ENCODE measurements at places on chromosomes 11 and 22. TPM values are rescaled to one million over a fixed set of nuclear protein-coding genes. Genes with fewer than 3 reads are reported as not detected.

Gene OR52A1
- not detected for polyA plus RNA-seq

Gene MRPL40
- polyA plus RNA-seq: 25.4 TPM

Gene TRIM21
- 2.2 TPM for polyA plus RNA-seq

Gene NELL1
- 53.7 TPM for polyA plus RNA-seq

Gene MISFA
- polyA plus RNA-seq: not detected

Gene MPPED2
- polyA plus RNA-seq: 3.4 TPM

Gene NDUFS3
- polyA plus RNA-seq: 158 TPM

Gene MS4A12
- polyA plus RNA-seq: not detected

Gene MMP27
- polyA plus RNA-seq: not detected

Gene C11orf16
- 0.49 TPM for polyA plus RNA-seq

Gene RTCB
- polyA plus RNA-seq: 76.8 TPM

Gene OR52I1
- not detected for polyA plus RNA-seq

Gene ELFN2
- polyA plus RNA-seq: 3.7 TPM

Gene DAGLA
- polyA plus RNA-seq: 13.4 TPM

Gene ZDHHC24
- 9.4 TPM for polyA plus RNA-seq

Gene TXN2
- polyA plus RNA-seq: 126 TPM

Gene RFPL1
- not detected for polyA plus RNA-seq

Gene TEAD1
- 32.4 TPM for polyA plus RNA-seq

Gene KRTAP5-10
- not detected for polyA plus RNA-seq

Gene VWA5A
- polyA plus RNA-seq: 6.3 TPM

Data from brain (organoid and tissue), 16 donors.